ENCODE measurements at places on chromosomes 3 and 15. TPM values are rescaled to one million over a fixed set of nuclear protein-coding genes. Genes with fewer than 3 reads are reported as not detected.

- DNase-seq, result no peak
These were observed 94.3 kb upstream of the SGO1 start for GRCh38 chr3:20280257-20280656.

Gene STARD9
- 17.1 TPM for total RNA-seq

- no peak for DNase-seq
These were observed 63.1 kb downstream of the TNIK start for GRCh38 chr3:171397089-171397488.

- DNase-seq, result no peak
These were observed 7.0 kb upstream of the UBE2Q2 start for GRCh38 chr15:75835990-75836958.

GRCh38 chr3:16803019-16803418 lies 81.7 kb upstream of the PLCL2 start:
- DNase-seq, result no peak

Gene RLBP1
- not detected for total RNA-seq
